Mucosa of gallbladder (tissue), 1 donor: ENCODE measurements at places on chromosomes 5 and 9. TPM values are rescaled to one million over a fixed set of nuclear protein-coding genes. Genes with fewer than 3 reads are reported as not detected.

- no peak for DNase-seq
Measured at GRCh38 chr9:136210276-136210675, 5.3 kb upstream of the LHX3 start.

- DNase-seq = no peak
Measured at GRCh38 chr5:95907067-95907705, 54.5 kb downstream of the ELL2 start.

DNA sequence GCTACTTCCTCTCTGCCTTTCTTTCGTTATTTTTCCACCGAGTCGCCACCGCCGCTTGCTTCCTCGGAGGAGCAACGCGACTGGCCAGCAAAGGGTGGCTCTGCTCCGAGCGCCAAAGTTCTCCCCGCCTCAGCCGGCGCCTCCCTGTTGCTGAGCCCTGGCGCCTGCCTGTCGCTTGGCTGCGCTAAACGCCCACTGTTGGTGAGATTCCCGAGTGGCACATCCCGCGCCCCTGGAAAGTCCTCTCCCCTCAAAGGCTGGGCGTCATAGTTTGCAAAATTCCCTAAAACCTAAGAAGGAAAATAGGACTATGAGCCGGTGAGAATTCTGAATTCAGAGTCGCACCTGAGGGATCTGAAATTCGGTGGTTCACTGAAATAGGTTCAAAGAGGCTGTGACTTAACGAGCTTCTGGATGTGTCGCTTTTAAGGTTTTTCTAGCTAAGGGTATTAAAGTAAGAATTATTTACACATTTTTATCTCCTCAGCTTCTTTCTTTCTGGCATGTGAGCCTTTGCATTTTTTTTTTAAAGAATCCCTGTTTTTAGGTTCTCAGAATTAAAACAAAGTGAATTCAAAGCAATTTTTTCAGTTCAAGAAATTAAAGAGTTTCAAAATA, at the start of gene GRIN3A:
Gene GRIN3A, minus strand, starts transcription at position 82 of the 618 bp plus-strand sequence. CDS start 668 bp downstream, outside the sequence.
- DNase-seq = no peak

DNA sequence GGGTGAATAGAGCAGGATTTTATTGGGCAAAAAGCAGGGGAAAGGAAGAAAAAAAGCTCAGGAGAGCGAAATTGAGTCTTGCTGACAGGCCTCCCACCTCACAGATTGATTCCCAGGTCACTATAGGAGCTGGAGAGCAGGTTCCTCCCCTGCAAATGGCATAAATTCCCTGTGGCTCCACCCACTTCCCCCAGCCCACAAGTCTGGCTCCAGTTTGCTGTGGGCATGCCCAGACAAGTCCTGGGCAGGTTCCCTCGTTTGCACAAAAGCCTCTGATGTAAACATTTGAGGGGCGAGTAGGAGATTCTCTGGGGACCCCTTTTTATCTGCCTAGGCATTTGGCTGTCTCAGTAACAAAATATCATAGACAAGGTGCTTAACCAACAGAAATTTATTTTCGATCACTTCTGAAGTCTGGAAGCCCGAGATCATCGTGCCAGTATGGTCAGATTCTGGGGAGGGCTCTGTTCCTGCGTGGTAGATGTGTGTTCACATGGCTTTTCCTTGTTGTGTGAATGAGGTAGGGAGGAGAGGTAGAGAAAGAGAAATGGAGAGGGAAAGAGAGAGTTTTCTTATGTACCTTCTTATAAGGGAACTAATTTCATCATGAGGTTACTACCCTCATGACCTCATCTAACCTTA, 614.5 kb downstream of the MAT2B start:
- no peak for DNase-seq

DNA sequence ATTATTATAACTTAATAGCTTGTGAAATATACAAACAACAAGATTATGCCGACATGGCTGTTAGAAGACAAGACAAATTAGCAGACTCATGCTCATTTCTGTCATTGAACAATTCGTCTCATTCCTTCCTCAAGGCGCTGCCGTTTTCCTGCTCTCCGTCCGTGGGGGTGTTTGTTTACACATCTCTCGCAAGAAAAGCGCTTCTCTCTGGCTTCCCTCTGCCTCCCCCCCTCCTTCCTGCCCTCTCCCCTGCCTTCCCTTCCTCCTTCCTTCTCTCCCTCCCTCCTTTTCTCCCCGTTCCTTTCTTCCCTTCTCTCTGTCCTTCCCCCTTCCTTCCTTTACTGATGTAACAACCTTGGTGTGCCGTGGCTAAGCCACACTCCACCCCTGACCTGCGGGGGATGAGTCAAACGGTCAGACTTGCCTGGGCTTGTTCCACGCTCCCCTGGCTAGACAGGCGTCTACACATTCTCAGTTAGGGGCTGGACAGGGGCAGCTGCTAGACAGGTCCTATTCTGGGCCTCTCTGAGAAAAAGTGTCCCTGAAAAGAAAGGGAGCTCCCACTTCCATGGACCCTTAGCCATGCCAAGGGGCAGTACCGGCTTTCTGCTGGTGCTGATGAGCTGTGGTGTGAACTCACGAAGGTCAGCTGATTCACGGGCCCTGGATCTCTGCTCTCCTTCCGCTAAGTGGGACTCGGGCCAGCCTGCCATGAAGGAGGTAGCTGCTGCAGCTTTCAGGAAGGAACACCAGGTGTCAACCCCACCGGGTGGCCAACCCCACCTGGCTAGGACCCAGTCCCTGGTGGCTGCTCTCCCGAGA, 32.0 kb upstream of the SPTLC1 start:
- no peak for DNase-seq

DNA sequence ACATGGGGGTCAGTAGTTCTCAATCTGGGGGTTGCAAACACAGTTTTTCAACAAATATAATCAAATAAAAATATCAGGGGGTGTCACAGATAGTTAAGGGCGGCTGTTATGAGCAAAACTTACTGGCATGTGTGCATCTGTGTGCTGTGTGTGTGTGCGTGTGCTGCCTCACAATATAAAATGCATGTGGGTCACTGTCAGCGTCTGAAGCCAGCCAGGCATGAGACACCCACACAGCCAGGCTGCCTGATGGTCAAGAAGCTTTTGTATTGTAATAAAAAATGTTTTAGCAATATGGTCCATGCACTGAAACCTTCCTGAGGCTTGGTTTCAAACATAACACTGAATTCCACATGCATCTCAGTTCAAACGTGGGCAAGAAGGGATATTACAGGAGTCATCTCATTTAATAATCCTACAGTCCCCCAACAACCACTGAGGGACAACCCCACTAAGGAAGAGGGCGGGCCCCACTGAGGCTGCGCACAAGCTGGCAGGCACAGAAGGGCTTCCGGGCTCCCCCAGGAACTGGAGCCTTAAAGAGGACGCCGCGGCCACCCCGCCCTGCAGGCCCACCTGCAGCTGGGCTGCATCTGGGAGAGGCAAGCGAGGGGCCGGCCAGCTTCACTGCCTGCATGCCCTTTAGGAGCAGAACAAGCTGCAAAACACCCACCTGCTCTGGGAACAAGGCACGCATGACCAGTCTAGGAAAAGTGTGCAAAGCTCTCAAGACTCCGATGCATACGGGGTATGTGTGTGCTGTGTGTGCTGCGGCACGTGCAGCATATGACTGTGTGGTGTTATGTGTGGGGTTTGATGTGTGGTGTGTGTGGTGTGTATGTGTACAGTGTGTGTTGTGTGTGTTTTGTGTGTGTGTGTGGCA, 14.1 kb downstream of the SEMA4D start:
- no peak for DNase-seq

DNA sequence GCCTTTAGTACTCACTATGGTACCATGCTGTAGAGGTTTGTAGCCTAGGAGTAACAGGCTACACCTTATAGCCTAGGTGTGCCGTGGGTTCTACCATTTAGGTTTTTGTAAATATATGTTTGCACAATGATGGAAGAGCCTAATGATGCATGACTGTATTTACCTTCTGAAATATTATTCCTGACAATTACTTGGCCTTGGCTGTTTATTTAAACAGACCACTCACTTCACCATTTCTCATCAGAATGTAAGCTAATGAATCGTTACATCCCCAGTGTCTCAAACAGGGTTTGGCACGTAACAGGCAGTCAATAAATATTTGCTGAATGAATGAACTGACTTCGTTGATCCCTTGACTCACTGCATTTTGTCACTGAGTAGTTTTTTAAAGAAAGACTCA, 93.1 kb downstream of the MED27 start:
- no peak for DNase-seq

DNA sequence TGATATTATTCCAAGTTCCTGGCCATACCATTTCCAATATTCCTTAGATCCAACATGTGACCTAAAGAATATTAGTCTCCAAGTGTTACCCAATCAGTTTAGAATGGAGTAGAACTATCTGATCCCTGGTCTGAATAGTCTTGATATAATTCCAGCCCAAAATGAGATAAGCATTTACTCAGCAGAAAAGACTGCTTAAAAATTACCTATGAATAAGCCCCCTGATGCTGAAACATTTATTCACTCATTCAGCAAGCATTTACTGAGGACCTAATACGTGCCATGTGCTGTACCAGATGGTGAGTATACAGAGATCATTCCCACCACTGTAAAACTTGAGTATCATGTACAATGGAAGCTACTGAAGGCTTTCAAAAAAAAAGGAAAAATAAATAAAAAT, 157.0 kb downstream of the FAM114A2 start:
- DNase-seq = no peak

GRCh38 chr9:71036501-71036900, 84.9 kb downstream of the TRPM3 start:
- DNase-seq = peak; percentile 57

- DNase-seq = no peak
Measured at GRCh38 chr9:136039488-136039887, 55.6 kb downstream of the NACC2 start.

GRCh38 chr9:17864951-17865350, 286.1 kb downstream of the SH3GL2 start:
- DNase-seq = no peak

- DNase-seq = no peak
Measured at GRCh38 chr5:174259696-174260420, 214.4 kb downstream of the NSG2 start.

GRCh38 chr9:122076117-122076516, 17.0 kb downstream of the TTLL11 start:
- DNase-seq = no peak

DNA sequence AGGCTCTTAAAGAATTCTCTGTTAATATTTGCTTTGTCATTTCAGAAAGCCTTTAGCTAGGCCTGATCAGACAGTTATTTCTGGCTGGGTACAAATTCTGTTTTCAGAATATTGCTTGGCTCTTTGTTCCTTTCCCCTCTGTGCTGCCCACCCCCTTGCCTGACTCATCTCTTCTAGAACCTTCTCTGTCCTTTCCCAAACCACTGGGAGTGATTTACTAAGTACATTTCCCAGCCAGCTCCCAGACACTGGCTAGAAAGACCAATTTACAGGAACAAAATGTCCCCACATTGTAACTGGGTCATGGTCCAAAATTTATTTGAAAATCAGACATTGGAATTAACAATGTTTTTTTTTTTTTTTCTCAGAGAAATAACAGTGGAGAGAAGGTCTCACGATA, 133.1 kb upstream of the MAP1B start:
- DNase-seq = no peak

- DNase-seq = no peak
Measured at GRCh38 chr9:37251452-37251851, 131.1 kb downstream of the ZCCHC7 start.

GRCh38 chr5:69242215-69242927, 7.7 kb downstream of the CDK7 start:
- no peak for DNase-seq

DNA sequence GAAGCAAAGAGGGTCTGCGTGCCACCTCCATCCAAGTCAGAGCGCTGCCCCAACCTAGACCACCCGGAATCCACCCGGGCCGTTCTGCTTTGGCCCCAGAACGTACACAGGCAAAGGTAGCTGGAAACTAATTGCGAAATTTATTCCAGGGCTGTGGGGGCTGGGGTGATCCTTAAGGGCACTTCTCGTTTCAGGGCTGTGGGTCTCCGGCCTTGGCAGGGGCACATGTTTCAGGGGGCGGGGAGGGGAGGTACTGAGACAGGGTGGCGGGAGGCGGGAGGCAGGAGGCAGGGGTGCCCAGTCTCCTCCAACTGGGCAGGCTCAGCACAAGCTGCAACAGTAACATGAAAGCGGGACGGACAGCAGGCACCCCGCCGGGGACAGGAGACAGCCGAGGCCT, 26.1 kb downstream of the NR5A1 start:
- no peak for DNase-seq

- DNase-seq = no peak
Measured at GRCh38 chr5:38445374-38446028, 110.9 kb downstream of the LIFR start.

- no peak for DNase-seq
Measured at GRCh38 chr9:98378206-98378780, 122.8 kb upstream of the TBC1D2 start.

- DNase-seq = peak; percentile 34
Measured at GRCh38 chr9:136482046-136482792, 621 bp downstream of the SEC16A start.

- DNase-seq = no peak
Measured at GRCh38 chr5:5666369-5666768, 243.9 kb downstream of the ICE1 start.

DNA sequence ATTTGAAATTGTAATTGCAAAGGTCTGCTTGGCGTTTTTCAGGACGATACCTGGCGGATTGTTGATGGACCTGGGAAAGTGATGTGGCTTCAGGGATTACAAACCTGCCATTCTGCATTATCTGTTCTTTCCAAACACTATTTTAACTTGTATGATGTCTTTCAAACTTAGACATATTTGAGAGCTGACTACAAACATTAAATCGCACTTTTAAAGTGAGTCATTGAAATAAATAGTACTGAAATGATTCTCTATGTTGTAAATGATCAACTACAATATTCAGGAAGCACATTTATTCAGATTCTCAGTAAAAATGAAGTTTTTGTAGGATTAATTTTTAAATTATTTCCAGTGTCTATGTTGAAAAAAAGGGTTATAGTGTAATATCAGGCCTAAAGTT, 32.3 kb upstream of the TMEM171 start:
- no peak for DNase-seq

DNA sequence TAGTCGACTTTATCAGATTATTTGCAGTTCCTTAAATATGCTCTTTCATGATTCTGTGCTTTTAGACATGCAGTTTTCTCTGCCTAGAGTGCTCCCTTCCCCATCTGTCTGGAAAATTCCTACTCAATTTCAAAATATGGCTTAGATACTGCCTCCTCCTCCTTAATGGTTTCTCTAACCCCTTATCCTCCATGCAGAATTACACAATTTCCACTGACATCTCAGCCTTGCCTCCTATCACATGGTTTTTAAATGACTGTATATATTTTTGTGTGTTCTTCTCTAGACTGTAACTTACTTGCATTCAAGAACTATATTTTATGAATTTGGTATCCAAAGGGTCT, 85.2 kb downstream of the SLC44A1 start:
- no peak for DNase-seq

GRCh38 chr9:117549444-117549843, 134.6 kb upstream of the ASTN2 start:
- no peak for DNase-seq

- DNase-seq = peak; percentile 32
Measured at GRCh38 chr9:93304574-93305496, 120.9 kb downstream of the WNK2 start.

The EGFLAM gene
- 4.3 TPM for total RNA-seq

The ANXA2R gene
- 2.8 TPM for total RNA-seq

The SMC2 gene
- 7.1 TPM for total RNA-seq

The SEMA6A gene
- 98.1 TPM for total RNA-seq

The TMEM267 gene
- 8.6 TPM for total RNA-seq

The BASP1 gene
- total RNA-seq = 40.3 TPM

The IRGM gene
- total RNA-seq = 0.29 TPM

The NUTM2G gene
- not detected for total RNA-seq

The PCDHGA5 gene
- total RNA-seq = 3.3 TPM

The RASGEF1C gene
- total RNA-seq = 1.1 TPM

The PCDHB9 gene
- total RNA-seq = 2.1 TPM

The FSD1L gene
- total RNA-seq = 9.3 TPM

The CDX1 gene
- 0.29 TPM for total RNA-seq
